Kidney epithelial cell (primary cell): ENCODE measurements at places on chromosomes 6 and 20.

DNA sequence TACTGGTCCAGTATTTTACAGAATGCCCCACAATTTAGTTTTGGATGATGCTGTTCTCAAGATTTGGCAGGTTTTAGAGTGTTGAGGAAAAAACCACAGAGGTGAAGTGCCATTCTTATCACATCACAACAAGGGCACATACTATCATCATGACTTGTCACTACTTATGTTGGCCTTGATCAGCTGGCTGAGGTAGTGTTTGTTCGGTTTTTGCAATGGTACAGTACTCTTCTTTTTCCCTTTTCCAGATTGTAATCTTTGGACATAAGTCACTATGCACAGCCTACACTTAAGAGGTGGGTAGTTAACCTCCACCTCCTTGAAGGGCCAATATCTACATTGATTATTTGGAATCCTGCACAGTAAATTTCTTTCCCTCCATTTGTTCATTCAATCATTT is 8.8 kb downstream of the TENT5A start:
- no peak for DNase-seq

GRCh38 chr20:40341561-40341960 is 347.5 kb downstream of the MAFB start:
- no peak for DNase-seq

GRCh38 chr20:39268981-39269461 is 306.9 kb downstream of the DHX35 start:
- DNase-seq: no peak

- no peak for DNase-seq
Observed at GRCh38 chr20:46400828-46401477, 5.5 kb downstream of the ELMO2 start.

DNA sequence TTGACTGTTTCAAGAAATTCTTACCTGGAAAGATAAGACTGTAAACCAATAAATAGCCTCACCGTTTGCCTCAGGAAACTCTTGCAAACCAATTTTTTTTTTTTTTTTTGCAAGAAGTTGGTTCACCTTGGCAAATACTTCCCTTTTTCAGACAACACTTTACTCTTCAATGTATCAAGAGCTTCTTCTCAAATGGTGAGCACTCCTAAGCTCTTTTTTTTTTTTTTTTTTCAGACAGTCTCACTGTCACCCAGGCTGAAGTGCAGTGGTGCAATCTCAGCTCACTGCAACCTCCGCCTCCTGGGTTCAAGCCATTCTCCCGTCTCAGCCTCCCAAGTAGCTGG is 22.7 kb upstream of the SNTA1 start:
- DNase-seq: no peak

DNA sequence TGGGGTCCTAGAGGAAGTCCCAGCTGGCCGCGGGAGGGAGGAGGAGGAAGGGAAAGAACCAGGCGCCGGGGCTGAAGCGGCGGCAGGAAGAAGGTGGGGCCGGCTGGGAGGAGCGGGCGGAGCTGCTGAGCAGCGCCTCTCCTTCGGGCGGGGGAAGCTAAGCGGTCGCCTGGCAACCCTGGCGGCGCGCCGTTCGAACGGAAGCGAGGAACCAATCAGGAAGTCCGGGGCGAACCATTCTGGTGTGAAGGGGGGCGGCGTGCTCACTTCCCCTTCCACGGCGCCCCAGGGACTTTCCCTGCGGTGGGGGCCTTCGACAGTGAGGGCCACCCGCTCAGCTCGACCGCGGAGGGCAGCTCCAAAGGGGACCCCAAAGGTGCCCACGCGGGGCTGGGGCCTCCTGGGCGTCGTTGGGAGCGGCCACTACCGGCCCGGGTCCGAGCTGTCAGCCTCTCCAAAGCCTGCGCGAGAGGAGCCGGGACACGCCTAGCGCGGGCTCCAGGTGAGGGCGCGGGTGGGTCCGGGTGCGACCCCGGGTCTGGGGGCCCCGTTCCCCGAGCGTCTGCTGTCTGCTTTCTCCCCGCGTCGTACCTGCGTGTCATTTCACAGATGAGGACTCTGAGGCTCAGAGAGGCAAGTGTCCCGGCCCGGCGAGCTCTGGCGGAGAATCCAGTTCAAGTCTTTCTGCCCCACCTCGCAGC is at the start of gene FAM110A:
Gene FAM110A (plus strand): TSS at position 266 of the 701 bp plus-strand sequence. CDS start 11,090 bp downstream, outside the sequence.
- DNase-seq: peak; percentile 65

GRCh38 chr6:45512717-45513116 is 135.0 kb upstream of the SUPT3H start:
- DNase-seq: no peak

GRCh38 chr6:56995347-56995902 is 40.5 kb downstream of the BEND6 start:
- DNase-seq: no peak

GRCh38 chr6:48933136-48933535 is 529.9 kb downstream of the MMUT start:
- DNase-seq: no peak

GRCh38 chr6:18241208-18242038 is 22.9 kb downstream of the DEK start:
- no peak for DNase-seq

- DNase-seq: no peak
Observed at GRCh38 chr6:52983159-52983848, 11.8 kb downstream of the GSTA4 start.

DNA sequence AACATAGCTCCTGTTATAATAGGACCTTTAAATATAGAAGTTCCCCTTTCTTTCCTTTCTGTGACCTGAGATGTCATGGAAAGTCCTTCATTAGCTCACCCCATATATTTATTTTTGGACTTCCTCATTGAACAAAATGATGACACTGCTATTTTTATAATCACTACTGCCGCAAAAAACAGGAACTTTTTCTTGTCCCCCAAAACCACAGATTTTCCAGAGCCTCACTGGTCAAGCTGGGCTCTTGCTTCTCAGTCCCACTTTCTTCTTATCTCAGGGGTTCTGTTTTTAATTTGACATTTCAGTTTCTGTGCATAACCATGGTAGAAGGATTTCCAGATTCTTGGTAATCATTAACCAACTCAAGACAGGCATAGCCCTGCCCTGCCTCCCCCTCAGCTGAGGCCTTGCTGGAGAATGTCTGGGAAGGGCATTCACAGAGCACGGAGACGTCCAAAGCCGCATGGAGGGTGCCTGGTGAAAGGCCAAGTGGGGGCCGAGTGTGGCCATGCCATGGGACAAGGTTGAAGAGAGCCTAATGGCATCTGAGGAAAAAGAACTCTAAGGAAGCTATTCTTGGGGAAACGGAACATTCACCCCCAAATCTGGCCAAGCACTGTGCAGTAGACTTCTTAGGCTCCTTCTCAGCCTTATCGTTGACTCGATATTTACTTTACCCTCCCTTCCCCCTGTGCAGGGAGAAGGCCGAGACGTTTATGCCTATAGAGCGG is 73.7 kb downstream of the EDN1 start:
- no peak for DNase-seq

DNA sequence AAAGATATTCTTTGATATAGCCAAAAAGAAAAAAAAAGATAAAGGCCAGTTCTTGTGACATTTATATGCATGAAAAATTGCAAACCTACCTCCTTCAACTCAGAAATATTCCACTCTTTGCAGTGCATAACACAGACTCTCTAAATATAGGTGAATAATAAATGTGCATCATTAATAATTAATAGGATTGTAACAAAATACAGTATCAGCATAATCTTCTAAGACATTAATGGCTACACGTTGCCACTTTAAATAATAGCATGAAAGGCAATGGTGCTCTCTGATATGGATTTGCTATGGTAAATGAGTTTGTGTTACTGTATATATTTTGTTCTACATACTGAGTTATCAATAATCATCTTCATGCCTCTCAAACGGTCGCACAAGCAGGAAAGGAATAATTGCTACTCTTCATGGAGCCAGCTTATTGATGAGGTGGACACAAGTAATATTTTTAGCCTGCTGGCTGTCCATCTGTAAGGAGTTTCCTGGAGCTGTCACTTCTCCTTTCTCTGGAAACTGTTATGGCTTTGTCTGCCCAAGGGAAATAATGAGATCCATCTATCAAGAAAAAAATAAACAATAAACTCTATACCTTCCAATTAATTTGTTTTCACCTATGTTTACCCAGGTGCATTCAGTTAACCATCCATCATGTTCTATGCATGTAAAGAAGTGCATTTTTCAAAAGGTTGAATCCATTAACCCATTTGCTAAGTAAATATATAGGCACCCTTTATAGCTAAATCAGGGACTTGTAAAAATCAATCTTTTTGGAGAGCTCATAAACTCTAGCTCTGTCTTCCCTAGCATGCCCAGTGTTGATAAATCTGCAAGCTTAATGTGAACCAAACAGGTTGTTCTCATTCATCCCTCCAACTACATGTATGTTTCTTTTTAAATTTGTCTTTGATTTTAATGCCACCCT is 253.0 kb downstream of the NKAIN2 start:
- DNase-seq: no peak

- DNase-seq: no peak
Observed at GRCh38 chr6:101117393-101118135, 236.4 kb upstream of the ASCC3 start.

GRCh38 chr20:16530201-16530681 is 43.0 kb downstream of the KIF16B start:
- DNase-seq: no peak

DNA sequence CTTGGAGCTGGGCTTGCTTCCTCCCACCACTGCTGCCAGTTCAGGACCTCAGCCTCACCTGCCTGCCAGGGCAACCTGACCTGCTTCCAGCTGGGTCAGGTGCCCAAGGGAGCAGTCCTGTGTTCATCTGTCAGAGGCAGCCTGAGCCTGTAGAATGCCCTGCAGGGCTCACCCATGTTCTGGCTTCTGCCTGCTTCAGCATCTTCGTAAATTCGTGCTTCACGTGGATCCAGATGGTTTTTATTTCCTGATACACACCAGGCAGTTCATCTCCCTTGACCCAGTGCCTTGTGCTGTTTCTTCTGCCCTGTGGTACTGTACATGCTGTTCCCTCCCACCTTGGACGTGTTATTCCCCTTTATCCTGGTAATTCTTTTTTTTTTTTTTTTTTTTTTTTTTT is 50.2 kb downstream of the ARID1B start:
- no peak for DNase-seq

GRCh38 chr6:168726312-168726856 is 285.4 kb downstream of the SMOC2 start:
- no peak for DNase-seq

DNA sequence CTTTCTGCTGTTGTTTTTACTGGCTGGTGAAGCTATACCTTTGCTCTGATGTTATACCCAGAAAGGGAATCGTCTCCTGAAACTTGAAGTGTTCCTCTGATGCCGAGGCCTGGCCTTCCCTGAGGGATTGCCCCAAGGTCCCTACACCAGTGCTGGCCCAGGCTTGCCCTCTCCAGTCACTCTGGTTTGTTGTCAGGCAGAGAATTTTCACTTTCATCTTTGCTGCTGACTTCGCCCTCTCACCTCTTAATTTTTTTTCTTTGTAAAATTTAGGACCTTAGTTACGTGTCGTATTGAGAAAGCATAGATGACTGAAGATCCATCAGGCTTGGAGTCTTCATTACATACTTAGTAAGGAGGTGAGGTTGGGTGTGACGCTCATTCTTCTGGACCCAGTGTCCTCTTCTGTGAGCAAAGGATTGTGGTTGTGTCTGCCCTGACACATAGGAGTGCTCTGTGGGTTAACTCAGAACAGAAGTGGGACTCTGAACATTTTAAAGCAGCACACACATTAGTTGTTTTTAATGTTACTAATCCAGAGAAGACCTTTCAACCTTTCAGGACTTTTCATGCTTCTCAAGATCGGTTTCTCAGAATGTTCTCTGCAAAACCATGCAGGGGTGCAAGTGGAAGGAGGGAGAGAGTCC is 45.4 kb downstream of the TULP4 start:
- DNase-seq: no peak

GRCh38 chr6:136923954-136924673 is 2.0 kb downstream of the SLC35D3 start:
- DNase-seq: no peak

DNA sequence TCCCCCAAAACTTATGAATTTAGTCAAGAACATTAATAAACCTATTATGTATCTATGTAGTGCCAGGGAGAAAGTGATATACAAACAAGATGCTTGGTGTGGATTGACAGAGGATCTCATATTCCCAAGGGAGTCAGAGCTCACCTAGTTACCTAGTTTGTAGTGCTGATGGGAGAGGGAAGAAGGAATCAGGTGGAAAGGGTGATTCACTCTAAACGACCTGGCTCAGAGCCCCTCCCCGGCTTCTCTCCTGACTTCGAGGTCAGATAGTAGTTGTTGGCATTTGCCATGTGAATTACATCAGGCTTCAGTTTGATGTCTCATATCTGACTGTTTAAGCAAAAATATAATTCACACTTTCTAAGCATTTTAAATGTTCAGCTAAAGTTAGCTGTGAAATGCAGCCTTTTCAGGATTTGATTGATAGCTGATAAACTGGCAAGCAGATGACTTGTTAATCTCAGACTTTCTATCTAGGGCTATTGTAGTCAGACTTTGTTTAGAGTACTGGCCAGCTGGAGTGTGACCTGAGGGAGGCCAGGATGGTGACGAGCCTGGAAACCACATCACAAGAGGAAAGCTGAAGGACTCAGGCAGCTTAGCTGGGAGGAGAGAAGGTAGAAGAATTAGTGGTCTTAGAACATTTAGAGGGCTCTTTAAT is 123.7 kb downstream of the AKAP7 start:
- peak; percentile 77 for DNase-seq

DNA sequence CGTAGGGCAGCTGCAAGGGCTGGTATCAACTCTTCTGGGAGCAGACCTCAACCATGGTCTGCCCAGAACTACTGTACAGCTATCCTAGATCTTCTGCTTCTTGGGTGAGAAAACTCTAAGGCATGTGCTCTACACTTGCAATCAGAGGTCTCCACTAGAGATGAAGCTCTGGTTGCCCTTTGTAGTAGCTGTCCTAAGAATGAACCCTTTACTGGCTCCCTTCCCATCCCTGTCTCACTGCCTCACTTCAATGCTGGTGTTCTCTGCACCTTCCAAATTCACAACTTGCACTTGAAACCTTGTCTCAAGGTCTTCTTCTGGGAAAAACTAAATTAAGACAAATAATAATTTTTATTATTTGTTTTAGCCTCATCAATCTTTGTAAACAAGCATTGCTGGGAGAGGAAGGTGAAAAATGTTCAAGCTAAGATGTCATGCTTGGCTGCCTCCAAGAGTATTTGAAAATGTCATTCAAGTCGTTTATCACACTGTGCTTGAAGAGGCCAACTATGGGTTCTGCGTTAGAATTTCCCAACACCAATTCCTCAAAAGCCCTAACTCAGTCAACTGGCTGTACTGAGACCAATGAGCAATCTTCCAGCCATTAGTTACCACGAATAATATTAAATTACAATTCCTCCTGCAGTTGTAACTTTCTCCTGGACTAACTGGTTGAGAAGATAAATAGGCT is 255.7 kb upstream of the PRND start:
- DNase-seq: no peak

DNA sequence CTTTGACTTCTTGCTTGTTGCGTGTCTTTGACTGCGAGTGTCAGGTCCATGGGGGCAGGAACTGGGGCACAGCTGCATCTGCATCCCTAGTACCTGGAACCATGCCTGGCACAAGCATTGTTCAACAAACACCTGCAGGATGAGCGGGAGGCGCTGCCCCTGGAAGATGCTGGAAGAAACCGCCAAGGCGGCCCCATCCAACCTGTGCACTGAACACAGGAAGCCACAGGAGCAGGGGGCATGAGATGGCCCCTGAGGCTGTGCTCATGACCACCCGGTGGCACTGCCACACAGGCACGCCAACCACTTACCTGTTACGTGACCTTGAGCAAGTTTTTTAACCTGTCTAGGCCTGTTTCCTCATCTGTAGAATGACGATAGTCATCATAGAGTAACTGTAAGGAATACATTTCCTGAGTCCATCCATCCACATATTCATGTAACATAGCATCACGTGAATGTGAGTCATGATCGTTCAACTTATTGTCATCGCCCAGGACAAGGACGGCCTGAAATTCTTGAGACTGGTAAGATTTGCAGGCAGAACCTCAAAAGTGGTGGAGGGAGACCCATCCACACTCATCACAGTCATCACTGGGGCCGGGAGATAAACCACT is 374.2 kb downstream of the PREX1 start:
- DNase-seq: no peak
